ENCODE measurements at places on chromosomes 1 and 21. TPM values are rescaled to one million over a fixed set of nuclear protein-coding genes. Genes with fewer than 3 reads are reported as not detected.

The DHRS3 gene
- total RNA-seq, result 28.8 TPM

GRCh38 chr21:38349111-38349746 is 92.4 kb downstream of the KCNJ15 start:
- DNase-seq, result peak; percentile 79

The KCND3 gene
- total RNA-seq, result not detected

DNA sequence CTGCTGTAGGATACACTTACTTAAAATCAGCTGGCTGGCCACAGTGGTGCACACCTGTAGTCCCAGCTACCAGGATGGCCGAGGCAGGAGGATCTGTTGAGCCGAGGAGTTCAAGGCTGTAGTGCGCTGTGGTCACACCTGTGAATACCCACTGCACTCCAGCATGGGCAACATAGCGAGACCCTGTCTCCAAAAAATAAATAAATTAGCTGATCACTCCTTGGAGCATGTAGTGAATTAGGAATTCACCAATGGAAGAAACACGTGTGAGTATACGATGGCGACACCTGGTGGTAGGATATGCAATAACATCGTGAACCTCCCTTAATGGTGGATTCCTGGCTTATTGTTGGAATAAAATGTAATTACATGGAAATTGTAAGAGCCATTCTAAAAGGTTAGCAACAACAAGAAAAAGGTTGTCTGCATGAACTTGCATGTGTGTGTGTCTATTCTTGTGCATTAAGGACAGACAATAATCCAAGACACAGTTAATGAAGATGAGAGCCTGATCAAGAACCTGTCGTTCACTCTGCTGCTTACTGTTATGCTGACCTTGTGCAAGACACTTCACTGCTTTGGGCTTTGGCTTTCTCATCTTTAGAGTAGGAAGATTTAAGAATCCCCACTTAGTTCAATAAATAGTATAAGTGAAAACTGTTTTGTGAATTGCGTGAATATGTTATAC is 38.6 kb upstream of the COX20 start:
- peak; percentile 60 for DNase-seq

- DNase-seq, result no peak
Observed at GRCh38 chr1:21668951-21669257, 253 bp downstream of the RAP1GAP start.

DNA sequence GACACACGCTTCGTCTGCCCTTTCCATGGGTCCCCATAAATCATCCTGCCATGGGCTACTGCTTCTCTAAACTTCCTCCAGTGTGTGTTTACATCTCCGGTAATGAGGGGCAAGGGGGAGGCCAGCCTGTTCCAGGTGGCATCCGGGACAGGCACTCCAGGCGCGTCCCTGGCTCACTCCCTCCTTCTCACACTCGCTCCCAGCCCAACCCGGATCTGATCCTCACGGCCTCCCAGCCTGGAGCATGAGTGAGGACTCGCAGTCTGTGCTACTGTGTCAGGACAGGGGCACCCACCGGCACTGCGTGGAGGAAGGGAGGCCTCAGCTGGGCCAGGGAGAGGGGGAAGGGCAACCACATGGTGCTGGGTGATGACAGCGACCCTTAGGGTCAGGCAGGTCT is 225.4 kb downstream of the TRABD2B start:
- DNase-seq, result no peak

- DNase-seq, result no peak
Observed at GRCh38 chr1:42660907-42661500, 2.8 kb downstream of the PPIH start.

DNA sequence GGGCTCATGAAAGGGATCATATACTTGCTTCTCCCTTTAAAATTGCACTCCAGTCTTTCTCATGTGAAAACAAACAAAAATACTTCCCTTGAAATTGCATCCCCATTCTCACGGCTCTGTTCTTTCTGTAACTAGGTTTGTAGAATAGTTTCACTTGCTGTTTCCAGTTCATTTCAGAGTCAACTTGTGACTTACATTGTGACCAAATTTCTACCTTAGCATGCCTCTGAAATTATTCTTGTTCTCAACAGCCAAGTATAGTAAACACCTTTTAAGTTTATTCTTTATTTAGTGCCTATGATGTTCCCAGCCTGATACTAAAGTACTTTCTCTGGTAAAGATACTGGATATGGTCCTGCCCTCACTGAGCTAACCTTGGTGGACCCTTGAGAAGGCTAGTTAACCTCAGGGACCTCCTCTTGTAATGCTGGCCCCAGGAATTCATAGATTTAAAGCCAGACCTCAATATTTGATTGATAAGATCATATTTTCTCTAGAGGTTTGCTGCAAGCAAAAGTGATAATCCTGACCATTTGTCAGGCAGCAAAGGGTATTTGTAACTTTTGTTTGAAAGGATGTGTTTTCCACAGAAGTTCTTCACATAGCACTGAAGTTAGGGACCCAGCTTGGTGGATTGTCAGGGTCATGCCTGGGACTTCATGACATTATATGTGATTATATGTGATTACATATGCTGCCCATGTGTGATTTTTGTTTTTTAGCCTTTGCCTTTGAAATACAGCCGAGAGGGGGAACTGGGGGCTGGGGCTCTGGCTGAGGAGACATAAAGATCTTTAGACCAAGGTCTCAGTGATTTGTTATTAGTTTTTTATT is 29.6 kb downstream of the VANGL2 start:
- no peak for DNase-seq

The SH2D5 gene
- total RNA-seq, result 0.20 TPM

The JAM2 gene
- total RNA-seq, result 1.5 TPM

DNA sequence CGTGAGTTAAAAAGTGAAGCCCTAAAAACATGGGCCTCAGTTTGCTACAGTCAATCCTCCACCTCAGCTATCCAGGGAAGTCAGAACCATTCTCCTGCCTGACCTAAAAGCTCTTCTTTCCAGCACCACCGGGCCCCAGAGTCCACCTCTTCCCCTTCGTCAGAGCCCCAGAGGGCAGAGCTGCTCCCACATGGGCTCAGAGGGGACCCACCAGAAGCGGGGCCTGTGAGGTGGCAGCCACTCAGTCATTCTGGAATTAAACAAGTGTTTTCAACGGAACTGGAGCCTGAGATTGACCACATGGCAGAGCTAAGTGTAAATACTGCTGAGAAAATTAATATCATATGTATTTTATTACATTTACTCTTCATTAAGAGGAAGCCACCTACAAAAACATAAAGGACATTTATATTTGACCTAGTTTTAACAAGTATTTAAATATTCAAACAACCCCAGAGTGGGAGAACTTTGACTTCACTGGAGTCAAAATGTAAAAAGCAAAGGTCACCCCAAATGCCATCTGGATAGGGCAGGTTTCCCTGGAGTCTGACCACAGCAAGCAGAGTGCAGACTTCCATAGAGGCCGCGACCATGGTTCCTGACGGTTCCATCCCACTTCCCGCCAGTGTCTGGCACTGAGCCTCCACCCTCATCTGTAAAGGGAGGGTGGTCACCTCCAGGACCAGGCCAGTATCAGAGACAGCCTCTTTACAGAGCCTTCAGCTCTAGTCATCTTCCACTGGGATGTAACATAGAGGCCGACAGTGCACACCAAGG is 1.8 kb downstream of the SUMO3 start:
- DNase-seq, result no peak

DNA sequence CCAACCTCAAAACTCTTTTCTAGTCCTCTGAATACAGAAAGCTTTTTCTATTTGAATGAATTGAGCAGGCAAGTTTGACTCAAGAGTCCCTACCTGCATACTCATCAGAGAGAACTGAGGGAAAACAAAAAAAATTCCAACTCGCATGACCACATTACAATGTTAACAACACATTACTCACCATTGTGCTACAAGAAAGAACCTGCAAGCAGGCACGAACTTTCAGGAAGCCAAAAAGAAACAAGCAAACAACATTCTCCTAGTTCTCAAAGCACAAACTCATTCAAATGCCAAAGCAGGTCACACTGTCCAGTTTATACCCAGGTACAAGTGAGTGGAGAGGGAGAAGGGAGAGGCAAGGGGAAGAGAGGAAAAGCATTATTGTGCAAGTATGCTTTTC is 14.6 kb downstream of the OTUD7B start:
- DNase-seq, result no peak

GRCh38 chr1:191729742-191730141 is 428.5 kb upstream of the RGS18 start:
- no peak for DNase-seq

DNA sequence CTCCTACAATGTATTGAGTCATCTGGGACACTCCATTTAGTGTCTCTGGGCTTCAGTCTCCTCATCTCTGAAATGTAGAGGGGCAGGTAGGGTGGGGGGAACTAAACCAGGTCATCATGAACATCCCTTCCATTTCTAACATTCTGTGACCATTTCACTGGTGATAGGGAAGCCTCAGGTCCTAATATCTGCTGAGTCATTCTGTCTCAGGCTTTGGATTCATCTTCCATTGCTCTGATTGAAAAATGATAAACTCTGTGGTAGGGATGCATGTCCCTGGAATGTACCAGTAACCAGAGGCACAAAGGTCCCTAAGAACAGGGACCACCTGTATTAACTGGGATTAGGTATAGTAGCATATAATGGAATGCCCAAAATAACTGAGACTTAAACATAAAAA is 36.2 kb upstream of the LRRC52 start:
- DNase-seq, result no peak

DNA sequence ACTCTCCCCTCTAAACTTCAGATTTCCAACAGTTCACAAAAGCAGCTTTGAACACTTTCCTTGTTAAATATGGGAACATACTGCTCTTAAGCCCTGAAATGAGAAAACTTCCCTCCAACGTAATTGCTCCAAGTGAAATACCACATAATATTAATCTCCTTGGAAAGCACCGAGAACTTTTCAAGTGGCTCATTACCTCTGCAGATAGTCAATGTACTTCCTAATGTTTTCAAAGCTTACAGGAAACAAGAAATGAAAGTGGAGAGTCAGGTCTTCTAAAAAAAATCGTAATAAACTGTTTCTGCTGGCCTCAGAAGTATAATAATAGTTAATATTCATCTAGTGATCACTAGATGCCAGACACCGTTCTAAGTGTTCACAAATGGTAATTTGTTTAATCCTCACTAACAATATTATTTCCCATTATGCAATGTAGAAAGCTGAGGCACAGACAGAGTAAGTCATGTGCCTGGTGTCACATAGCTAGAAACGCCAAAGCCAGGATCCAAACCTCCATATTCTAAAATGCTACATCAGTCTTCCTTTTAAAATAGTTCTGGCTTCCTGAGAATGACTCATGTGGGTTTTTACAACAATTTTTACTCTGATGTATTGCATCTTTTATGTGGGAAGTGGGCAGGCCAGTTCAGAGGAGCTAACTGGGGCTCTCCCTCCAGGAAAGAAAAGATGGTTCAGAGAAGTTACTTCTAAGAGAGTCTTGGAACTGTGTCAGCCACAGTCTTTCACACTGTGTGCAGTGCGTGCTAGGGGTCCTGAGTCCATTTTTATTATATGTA is 177.2 kb downstream of the PLPPR4 start:
- DNase-seq, result peak; percentile 77

DNA sequence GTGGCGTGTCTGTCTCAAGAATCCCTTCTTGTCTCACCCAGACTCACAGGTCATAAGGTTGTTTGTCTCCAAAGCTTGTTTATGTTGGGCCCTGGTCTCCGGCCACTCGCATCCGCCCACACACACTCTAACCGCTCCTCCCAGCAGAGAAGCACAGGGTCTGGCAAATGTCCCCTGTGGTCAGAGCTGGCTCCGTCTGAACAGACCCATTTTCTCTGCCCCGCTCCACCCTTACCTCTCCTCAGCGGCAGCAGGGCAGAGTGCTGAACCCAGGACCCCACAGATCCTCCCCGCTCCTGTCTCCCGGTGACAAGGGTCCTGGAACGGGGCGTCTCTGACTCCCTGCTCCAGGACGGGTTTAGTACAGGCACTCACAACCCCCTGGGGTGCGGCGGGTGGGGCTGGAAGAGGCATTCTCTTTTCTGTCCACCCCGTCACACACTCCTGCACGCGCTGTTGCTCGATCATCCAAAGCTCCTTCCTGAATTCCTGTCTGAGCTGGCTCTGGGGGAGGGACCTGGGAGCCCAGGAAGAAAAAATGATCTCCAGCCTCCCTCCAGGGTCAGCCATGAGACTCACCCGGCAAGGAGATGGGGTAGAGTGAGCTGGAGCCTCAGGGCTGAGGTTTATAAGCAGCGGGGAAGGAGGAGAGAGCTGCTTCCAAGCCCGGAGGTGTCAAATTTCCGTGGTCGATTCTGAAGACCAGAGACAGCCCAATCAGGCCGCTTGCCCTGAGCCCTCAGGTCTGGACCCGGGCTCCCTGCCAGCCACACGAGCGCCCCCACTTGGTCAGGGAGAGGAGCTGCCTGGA is at the start of gene S100A13:
Gene S100A13 (minus strand): TSS at position 602 of the 811 bp plus-strand sequence. CDS start 1,033 bp downstream, outside the sequence.
- DNase-seq, result peak; percentile 96

DNA sequence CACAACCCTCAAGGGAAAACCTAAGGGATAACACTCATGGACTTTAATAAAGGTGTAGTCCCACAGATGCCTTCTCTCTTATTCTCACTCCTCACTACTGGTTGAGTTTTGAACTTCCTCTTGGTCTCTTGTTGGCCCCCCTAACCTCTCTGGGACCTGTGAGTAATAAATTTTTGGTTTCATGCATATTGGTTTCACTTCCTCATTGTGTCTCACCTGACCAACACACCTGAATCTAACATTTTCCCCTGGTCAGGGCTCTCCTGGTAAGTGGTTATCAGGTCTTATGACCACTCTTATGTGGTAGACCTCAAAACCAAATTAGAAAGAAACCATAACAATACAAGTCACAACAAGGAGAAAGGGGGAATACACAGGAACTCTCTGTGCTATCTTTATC is 60.5 kb upstream of the PRMT6 start:
- DNase-seq, result no peak

The SIPA1L2 gene
- 12.9 TPM for total RNA-seq

DNA sequence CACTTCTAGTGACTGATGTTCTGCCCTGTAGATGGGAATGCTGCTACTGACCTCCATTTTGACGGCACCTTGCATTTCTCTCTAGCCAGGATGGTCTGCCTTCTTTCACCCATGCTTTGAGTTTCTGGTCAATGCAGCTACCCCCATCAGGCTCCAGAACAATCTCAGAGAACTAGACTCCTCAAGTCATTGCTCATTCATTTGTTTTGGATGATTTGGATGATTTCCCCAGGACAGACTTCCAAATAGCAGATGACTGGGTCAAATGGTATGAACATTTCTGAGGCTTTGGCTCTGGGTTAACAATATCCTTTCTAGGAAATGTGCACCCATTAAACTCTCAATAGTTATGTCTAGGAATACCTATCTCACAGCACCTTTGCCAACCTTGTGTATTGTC is 63.9 kb downstream of the CSMD2 start:
- DNase-seq, result peak; percentile 53

All from RPMI7951 (cell line).